NCI-H2029 (cell line): ENCODE measurements at places on chromosomes 13 and 19.

DNA sequence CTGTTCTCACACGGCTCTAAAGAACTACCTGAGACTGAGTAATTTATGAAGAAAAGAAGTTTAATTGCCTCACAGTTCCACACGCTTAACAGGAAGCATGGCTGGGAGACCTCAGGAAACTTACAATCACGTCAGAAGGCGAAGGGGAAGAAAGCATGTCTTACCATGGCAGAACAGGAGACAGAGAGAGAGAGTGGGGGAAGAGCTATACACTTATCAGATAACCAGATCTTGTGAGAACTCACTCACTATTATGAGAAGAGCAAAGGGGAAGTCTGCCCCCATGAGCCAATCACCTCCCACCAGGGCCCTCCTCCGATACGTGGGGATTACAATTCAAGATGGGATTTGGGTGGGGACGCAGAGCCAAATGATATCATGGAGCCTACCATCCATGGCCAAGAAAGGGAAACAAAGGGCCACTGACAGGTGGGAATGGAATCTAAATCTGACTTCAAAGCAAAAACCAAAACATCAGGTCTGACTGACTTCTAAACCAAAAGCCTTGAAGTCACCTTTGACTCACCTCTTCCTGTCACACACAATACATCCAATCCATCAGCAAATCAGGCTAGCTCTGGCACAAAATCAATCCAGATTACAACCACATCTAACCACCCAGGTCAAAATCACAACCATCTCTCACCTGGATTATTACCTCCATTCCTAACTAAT lies 189.7 kb downstream of the ENOX1 start:
- DNase-seq: no peak

GRCh38 chr19:57438925-57439324 lies 3.8 kb downstream of the ZNF749 start:
- no peak for DNase-seq

GRCh38 chr13:95573221-95573620 lies 20.7 kb downstream of the CLDN10 start:
- no peak for DNase-seq

- DNase-seq: no peak
Observed at GRCh38 chr13:76937281-76937820, 11.0 kb upstream of the ACOD1 start.

- no peak for DNase-seq
Observed at GRCh38 chr13:37164635-37165034, 59.2 kb upstream of the CSNK1A1L start.

GRCh38 chr13:41137951-41138350 lies 5.3 kb upstream of the KBTBD6 start:
- DNase-seq: no peak

DNA sequence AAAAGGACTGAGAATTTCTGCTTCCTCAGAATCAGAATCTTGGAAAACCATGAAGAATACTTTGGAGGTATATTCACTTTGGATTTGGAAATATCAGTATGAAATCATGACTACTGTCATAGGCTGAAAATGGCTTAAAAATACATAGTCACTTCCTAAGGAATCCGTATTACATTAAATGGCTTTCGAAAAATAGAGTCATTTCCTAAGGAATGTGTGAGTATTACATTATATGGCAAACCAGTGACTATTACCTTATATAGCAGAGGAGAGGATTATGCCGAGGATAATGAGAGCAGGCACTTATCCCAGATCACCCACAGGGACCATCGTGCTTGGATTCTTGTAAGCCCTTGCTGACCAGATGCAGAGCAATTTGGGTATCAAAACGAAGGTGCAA lies 1471.8 kb downstream of the EFNB2 start:
- DNase-seq: no peak

- no peak for DNase-seq
Observed at GRCh38 chr19:40444825-40445312, 734 bp upstream of the SERTAD3 start.

DNA sequence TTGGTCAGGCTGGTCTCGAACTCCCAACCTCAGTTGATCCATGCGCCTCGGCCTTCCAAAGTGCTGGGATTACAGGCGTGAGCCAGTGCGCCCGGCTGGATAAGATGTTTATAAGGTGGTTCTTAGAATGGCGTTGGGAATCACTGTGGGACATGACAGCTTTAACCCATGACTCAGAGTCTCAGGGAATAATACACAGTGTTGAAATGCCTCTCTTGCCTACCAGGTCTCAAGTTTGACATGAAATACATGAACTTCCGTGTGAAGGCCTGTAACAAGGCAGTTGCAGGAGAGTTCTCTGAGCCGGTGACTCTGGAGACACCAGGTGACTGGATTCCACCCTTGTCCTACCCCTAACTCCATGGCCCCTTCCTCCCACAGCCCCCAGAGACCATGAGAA lies 12.6 kb downstream of the FSD1 start:
- no peak for DNase-seq

GRCh38 chr19:30387311-30388115 lies 15.3 kb downstream of the ZNF536 start:
- DNase-seq: no peak

DNA sequence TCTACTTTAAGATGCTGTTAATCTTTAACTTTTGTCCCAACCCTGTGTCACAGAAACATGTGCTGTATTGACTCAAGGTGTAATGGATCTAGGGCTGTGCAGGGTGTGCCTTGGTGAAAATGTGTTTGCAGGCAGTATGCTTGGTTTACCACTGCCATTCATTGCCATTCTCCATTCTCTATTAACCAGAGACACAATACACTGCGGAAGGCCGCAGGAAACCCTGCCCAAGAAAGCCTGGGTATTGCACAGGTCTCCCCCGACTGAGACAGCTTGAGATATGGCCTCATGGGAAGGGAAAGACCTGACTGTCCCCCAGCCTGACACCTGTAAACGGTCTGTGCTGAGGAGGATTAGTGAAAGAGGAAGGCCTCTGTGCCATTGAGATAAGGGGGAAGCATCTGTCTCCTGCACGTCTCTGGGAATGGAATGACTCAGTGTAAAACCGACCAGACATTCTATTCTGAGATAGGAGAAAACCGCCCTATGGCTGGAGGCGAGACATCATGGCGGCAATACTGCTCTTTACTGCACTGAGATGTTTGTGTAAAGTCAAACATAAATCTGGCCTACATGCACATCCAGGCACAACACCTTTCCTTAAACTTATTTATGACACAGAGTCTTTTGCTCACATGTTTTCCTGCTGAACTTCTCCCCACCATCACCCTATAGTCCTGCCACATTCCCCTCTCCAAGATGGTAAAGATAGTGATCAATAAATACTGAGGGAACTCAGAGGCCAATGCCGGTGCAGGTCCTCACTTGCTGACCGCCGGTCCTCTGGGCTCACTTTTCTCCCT lies 13.1 kb upstream of the ZNF888 start:
- no peak for DNase-seq

DNA sequence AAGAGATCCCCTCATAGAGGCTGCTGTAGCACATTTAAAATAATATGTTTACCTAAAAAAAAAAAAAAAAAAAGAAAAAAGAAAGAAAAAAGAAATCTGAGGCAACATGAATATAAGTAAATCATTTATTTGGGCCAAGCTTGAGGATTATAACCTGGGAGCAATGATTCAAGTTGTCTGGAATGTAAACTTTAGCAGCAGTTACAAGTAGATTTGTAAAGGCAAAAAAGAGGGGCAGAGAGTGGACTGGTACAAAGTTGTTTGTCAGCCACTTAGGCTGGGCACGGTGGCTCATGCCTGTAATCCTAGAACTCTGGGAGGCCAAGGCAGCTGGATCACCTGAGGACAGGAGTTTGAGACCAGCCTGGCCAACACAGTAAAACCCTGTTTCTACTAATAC lies 11.3 kb downstream of the ZNF43 start:
- DNase-seq: no peak

- DNase-seq: no peak
Observed at GRCh38 chr13:66563076-66563475, 667.1 kb downstream of the PCDH9 start.

- DNase-seq: no peak
Observed at GRCh38 chr13:29888306-29888705, 37.9 kb upstream of the UBL3 start.

- no peak for DNase-seq
Observed at GRCh38 chr13:107803822-107804495, 411.4 kb downstream of the LIG4 start.

- DNase-seq: no peak
Observed at GRCh38 chr13:98083507-98083906, 59.4 kb upstream of the FARP1 start.

DNA sequence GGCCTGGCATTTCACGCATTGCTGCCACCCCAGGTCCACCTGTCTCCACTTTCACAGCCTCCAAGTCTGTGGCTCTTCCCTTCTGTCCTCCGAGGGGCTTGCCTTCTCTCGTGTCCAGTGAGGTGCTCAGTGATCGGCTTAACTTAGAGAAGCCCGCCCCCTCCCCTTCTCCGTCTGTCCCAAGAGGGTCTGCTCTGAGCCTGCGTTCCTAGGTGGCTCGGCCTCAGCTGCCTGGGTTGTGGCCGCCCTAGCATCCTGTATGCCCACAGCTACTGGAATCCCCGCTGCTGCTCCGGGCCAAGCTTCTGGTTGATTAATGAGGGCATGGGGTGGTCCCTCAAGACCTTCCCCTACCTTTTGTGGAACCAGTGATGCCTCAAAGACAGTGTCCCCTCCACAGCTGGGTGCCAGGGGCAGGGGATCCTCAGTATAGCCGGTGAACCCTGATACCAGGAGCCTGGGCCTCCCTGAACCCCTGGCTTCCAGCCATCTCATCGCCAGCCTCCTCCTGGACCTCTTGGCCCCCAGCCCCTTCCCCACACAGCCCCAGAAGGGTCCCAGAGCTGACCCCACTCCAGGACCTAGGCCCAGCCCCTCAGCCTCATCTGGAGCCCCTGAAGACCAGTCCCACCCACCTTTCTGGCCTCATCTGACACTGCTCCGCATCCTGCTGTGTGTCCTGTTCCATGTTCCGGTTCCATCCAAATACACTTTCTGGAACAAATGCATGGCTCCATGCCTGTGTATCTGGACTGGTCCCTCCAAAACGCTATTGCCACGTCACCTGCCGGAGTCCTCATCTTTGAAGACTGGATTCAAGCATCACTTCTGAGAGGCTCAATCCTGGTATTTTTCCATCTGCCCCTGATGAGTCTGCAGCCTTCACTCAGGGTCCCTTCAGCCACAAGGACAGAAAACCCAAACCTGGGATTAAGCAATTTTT lies 10.7 kb upstream of the DHDH start:
- DNase-seq: no peak

DNA sequence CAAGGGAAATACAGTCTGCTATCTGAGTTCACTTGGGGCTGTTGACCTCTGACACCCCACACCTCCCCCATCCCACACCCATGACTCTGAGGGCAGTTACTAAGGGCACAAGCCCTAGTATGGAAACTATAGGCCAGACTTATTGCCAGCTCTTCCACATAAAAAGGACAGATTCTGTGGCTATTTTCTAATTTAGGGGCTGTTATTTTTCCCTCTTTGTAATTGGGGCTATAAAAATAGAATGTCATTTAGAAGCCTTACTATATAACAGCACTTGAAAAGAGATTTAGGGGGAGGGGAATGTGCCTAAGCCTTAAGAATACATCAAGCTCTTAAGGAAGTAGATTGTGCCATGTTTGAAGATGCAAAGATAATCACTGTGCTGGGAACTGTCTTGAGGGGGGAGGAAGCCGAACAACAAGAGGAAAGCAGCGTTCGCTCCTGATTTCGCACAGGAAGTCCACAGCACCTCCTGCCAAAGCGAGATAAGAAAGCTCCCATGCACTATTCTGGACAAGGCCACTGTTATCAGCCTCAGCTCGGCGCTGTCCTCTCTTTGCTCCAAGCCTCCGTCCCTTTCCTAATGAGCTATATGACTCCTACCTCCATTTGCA lies 86.6 kb downstream of the FLT1 start:
- DNase-seq: no peak

DNA sequence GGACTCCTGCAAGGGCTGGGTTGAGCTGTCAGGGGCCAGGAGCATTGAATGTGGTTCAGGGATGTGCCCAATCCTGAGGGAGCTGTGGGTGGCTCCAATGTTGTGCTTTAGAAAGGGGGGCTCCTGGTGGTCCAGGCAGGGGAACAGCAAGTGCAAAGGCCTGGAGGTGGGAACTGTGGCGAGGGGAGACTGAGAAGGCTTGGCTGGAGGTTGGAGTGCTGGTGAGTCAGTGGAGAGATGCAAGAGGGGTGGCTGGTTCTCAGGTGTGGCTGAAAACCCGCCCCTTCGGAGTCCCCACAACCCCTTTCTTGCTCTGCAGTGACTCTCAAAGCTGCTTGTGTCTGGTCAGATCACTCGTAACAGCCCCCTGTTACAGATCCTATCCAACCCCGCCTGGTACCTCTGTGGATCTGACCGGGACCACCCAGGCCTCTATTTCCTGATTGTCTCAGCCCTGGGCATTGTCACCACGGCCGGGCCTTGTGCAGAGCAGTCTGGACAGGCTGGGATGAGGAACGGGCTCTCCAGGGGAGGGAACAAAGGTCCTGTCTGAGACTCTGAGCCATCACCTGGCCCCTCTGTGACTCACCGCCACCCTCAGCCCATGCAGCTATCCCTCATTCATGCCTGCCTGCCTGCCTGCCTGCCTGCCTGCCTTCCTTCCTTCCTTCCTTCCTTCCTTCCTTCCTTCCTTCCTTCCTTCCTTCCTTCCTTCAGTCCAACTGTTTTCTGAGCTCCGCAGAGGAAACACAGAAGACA lies 1.4 kb upstream of the KCNN1 start:
- DNase-seq: no peak

- DNase-seq: no peak
Observed at GRCh38 chr13:26677156-26677555, 83.4 kb downstream of the GPR12 start.

GRCh38 chr13:29883941-29884518 lies 33.6 kb upstream of the UBL3 start:
- DNase-seq: no peak

GRCh38 chr19:48663667-48664066 lies 9.2 kb downstream of the NTN5 start:
- no peak for DNase-seq

DNA sequence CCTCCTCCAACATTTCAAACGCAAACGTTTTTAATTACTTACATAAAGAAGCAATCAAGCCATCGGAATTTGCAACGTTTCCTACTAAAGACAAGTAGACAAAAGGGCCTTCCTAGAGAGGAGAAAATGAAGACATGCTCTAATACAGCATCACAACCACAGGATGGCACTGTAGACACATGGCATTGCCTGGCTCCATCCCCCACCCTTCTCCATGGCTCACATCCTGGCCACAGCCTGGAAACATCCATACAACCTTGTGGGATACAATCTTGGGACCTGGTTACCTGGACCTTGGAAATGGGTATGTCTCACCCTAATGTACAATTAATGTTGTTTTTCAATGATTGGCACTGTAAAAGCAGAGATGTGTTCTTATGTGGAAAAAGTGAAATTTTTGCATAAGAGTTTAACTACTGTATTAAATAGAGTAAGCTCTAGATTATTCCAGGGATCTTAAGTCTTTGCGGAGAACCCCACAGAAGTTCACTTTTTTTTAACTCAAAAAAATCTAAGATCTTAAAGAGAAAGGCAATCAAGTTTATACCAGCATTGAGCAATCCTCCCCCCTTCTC lies 21.5 kb downstream of the EBPL start:
- DNase-seq: peak; percentile 46

GRCh38 chr13:77429320-77430142 lies 102.6 kb upstream of the MYCBP2 start:
- DNase-seq: peak; percentile 51

GRCh38 chr13:97749174-97749573 lies 204.3 kb upstream of the IPO5 start:
- no peak for DNase-seq

- no peak for DNase-seq
Observed at GRCh38 chr13:103788061-103788652, 721.9 kb upstream of the SLC10A2 start.

GRCh38 chr19:46714444-46715106 lies 2.3 kb downstream of the PRKD2 start:
- DNase-seq: peak; percentile 82
